ENCODE measurements at places on chromosomes 3 and 15. TPM values are rescaled to one million over a fixed set of nuclear protein-coding genes. Genes with fewer than 3 reads are reported as not detected.
A peak's percentile ranks its signal among the peaks of the same experiment; 100 is the strongest.

GRCh38 chr3:53583161-53583690, 88.8 kb downstream of the CACNA1D start:
- DNase-seq, result no peak

B3GNT5 gene
- 12.7 TPM for total RNA-seq

GRCh38 chr3:128859630-128860029, 19.8 kb upstream of the ACAD9 start:
- no peak for DNase-seq

DNA sequence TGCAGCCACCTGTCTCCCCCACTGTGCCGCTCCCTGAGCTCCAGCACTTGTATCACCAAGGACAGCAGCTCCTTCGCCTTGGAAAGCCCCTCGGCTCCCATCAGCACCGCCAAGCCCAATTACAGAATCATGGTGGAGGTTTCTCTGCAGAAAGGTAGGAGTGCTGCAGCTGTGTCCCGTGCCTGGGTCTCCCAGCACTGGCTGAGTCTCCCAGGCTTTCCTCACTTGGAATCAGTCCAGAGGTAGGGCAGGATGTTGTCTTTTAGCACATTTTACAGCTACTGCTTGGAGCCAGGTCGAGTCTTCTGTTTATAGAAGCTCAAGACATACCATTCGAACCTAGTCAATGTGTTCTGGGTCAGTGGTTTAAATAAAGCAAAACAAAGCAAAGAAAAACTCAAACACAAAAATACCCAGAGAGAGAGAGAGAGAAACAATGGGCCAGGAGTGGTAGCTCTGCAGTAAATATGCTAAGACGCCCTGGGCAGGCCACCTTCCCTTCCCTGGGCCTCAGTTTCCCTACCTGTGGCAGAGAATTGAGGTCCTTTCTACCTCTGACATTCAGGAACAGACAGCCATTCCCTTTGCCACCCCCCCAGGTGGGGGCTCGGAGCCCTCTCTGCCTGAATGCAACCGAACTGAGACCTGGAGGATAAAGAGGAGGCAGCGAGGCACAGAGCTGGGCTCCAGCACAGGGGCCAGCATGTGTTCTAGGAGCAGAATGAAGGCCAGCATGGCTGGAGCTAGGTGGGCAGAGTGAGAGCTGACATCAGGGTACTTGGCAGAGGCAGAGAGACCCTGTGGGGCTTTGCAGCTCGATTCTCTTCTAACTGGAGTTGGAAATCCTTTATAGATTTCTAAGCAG, 44.1 kb downstream of the STARD5 start:
- no peak for DNase-seq

PLA2G4F gene
- not detected for total RNA-seq

CCR8 gene
- total RNA-seq, result 0.48 TPM

- DNase-seq, result no peak
Observed at GRCh38 chr3:36367912-36368573, 12.3 kb upstream of the STAC start.

DNA sequence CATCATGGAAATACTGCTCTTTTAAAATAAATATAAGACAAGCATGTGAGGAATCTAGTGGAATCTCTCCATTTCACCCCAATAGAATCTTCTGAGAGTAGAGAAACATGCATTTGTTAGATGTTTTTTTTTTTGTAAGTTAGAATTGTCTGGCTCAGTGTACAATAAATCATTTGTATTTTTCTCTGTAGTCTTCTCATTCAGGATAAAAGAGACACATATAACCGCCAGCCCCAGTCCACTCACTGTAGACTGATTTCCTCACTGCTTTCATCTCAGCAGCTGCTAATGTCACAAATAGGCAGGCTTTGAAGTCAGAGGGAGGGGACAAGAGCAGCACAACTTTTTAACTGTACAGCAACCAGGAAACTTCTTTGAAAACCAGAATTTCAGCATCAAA, 140.2 kb upstream of the RBMS3 start:
- no peak for DNase-seq

GRCh38 chr3:20837676-20838302, 651.8 kb upstream of the SGO1 start:
- no peak for DNase-seq

ANKRD34C gene
- total RNA-seq, result not detected

GRCh38 chr15:40379853-40380252, 2.7 kb upstream of the KNSTRN start:
- no peak for DNase-seq

DNA sequence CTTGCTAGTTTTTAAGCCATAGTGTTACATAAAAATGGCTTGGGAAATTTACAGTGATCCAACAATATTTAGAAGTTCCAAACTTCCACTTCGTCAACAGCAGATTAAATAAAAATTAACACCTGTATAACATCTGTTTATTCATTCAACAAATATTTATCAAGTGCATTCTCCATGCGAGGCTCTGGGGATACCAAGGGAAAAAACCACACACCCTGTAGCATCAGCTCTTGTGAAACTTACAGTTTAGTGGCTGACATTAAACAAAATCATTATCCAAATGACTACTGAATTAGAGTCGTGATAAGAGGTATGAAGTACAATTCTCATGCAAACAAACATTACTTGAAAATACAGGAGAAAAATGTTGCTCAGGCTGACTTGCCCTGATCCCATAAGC, 122.9 kb downstream of the DLG1 start:
- no peak for DNase-seq

DNA sequence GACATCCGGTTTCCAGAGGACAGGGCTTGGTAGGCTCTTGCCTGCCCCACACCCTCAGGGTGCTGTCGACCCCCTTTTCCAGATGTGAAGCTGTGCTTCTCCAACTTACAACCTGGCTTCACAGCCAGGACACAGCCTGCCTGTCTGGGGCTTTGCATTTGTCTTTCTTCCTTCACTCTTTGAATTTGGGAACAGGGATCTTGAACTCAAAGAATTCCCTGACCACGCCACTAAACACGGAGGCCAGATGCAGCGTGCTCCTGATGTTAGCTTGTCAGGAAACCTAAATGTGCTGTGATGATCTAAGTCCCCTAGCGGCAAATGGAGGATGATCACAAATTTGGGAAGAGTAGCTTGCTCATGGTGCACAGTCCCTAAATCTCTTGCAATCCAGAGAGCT, 244.8 kb upstream of the RGMA start:
- DNase-seq, result no peak

- no peak for DNase-seq
Observed at GRCh38 chr3:18656866-18657265, 231.7 kb upstream of the SATB1 start.

DNA sequence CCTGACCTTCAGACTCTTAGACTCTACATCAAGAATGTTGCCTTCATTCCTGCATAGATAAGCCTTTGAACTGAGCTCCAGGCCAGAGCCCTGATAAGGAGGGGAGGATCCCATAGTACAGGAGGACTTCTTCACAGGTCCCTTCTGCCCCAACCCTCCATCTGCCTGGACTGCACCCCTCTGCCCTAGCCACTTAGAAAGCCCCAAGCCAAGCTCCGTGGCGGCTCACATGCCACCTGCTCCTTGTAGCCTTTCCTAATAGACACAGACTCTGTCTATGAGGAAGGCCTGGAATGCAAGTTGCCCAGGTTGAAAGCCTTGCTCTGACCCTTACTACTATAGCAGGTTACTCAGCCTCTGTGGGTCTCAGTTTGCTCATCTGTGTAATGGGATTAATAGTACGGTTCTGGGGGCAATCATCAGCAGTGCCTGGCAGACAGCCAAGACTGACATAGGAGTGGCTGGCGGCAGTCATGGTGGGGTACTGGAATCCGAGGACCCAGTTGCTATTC, 11.6 kb downstream of the PCSK6 start:
- DNase-seq, result no peak

DNA sequence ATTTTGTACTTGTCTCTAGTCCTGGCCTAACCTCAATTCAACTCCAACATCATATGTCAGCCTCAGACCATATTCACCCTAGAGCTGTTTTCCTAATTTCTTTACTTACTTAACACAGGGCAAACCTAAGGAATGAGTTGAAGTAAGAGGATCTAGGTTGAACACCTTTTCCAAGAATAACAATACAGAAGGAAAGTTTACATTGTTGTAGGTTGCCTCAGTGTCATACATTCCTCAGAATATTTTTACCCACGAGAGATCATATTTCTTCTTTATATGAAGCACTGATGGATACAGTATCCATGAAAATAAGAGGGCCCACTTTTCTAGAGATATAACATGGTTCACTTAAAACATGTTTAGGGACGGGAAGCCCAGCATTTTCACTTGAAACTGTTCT, 369.5 kb downstream of the CNTN6 start:
- DNase-seq, result no peak

C3orf85 gene
- not detected for total RNA-seq

DNA sequence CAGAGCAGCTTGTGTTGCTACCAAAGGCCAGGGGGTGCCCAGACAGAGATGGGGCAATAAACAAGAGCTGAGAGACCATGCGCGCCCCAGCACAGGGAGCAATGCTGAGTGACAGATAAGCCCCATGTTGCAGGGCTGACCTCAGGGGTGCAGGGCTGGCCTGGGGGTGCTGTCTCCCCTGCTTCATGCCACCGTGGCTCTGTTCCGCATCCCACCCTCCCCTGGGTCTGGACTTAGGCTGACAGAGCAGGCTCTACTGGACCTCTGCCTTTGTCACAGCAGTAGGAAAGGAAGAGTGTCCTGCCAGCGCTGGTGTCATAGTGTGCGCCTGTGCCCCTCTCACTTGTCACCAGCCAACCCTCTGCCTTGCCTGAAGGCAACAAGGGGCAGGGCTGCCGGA, 67.4 kb upstream of the IQSEC1 start:
- DNase-seq, result no peak

GP5 gene
- total RNA-seq, result 0.24 TPM

DNA sequence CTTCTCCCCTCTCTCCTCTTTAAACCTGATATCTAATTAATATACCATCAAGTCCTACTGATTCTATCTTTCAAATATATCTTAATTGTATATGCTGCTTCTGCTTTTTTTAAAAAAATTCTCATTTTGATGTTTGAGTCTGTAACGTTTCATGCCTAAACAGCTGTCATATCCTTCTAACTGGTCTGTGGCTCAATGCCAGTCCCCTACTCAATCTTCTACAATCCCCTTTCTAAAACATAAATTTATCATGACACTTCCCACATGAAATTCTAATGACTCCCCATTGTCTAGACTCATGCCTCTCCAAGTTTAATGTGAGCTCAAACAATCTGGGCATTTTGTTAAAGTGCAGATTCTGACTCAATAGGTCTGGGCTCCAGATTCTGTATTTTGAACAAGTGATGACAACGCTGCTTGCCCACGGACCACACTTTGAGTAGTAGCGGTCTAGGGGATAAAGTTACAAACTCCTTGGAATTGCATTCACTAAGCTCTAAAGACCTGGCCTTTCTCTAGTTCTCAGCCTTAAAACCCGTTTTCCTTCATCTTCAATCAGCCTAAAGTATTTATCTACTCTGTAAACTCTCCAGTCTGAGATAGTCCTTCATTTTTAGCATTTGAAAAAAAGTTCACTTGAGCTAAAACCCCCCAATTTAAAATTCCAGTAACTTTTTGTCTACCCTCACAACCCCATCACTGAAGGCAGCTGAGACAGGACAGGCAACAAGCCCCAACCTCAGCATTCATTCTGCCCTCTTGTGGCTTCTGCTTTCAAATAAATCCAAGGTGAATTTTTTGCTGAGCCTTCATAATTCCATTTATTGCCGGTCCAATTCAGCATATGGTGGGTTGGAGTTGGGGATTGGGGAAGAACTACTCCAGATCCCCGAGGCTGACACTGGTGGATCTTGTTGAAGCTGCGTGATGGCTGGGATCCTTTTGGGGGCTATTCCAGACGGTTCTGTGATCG, 88.1 kb upstream of the THRB start:
- DNase-seq, result no peak

GRCh38 chr15:39251413-39252133, 329.3 kb upstream of the THBS1 start:
- DNase-seq, result no peak

GRCh38 chr3:11716573-11717290, 73.0 kb upstream of the VGLL4 start:
- no peak for DNase-seq

RAB6B gene
- 3.9 TPM for total RNA-seq

DNA sequence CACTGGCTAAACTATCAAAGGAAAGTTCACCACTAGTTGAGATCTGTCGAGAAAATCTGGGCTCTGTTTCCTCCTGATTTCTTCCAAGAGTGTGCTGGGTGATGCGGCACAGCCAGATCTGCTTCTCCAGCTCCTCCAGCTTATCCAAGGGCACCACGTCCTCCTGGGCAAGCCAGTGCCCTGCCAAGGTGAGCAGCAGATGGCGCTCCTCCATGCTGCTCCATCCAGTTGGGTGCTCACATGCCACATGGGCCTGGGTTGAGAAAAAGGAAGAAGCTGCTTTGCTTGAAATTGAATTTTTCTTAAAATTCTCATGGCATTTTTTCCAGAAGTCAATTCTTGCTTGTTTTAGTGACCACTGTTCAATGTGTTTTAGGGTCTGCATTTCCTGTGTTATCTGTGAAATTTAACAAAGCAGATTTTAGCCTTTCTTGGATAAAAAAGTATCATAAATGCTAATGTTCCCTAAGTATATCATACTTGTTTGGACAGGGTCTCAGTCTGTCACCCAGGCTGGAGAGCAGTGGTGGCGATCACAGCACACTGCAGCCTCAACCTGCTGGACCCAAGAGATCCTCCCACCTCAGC, 47.3 kb downstream of the EIF3J start:
- peak; percentile 76 for DNase-seq

DNA sequence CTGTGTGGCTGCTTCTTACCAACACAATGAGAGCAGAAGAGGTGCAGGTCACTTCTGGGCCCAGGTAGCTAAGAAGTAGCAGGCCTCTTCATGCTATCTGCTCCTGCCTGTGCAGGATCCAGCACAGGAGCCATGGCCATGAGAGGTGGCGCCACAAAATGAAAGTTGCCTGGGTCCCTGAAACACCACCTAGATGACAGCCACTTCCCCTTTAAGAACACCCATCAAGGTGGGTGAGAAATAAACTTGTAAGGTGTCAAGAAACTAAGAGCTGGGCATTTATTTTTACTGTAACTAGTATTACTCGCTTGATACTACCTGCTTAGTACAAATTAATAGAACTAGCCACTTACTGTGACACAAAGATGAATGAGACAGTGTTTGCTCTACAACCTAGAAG, 484.6 kb upstream of the TBL1XR1 start:
- DNase-seq, result no peak

THRB gene
- total RNA-seq, result not detected

- no peak for DNase-seq
Observed at GRCh38 chr3:72008226-72008996, 223.5 kb upstream of the PROK2 start.

- no peak for DNase-seq
Observed at GRCh38 chr3:194488055-194488742, 1.4 kb upstream of the ATP13A3 start.

DNA sequence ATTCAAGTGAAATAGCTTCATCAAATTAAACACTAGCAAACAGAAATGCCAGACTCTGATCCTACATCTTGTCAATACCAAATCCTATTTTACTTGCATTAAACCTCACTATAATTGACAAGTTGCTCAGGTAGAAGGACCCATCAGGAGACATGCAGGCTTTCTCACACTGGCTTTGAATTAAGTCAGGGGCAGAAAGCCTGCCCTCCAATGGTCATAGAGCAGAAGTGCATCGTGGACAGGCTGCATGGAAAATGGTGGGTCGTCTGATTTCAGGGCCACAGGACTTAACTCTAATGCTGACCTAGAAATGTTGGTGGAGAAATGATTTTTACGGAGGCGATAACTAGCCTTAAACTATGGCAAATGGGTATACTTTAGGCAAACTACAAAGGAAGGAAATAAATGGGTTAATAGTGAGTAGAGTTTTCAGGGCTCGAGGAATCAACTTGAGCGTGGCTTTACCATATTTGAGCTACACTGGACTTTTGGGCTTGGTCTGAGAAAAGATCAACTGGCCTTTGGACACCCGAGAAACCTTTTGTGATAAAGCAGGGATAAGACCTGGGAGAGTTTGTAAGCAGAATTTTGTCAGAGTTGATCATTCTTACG, 283.9 kb downstream of the GRM7 start:
- DNase-seq, result no peak

CASR gene
- 0.19 TPM for total RNA-seq
